ENCODE measurements at places on chromosomes 5 and 9.

- no peak for DNase-seq
Measured at GRCh38 chr9:133562611-133563290, 28.2 kb downstream of the ADAMTSL2 start.

GRCh38 chr5:138472353-138472752, 7.1 kb downstream of the EGR1 start:
- no peak for DNase-seq

DNA sequence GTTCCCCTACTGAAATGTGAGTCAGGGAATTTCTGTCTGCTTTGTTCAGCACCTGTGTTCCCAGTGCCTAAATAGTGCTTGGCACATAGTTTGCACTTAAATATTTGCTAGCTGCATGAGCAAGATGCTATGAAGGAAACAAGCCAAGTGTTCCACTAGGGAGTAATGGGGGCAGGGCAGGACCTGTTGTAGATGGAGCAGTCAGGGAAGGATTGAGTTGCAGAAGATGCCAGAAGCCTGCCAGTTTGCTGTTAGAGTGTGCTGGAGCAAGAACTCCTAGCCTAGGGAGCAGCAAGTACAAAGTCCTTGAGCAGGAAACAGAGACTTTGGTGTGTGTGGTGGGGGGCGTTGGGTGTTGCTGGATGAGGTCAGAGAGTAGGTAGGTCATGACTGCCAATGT, 87.5 kb downstream of the DAB2IP start:
- no peak for DNase-seq

GRCh38 chr5:57324181-57324580, 150.3 kb downstream of the GPBP1 start:
- DNase-seq: no peak

DNA sequence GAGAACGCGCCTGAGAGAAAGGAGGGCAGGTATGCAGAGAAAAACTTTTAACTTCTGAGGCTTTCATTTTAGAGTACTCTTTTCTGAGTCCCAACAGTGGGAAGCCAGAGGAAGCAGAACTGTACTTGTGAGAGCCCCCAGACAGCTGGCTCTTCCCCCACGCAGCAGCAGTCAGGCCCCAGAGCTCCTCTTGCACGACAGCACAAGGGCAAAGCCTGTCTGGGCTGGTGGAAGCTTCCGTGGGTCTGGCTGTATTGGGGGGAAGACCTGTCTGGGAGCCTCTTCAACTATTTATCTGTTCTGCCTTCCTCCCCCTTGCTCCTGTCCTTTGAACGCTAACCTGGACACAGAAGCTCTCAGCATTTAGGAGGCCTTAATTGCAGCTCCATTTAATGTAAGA, 68.2 kb downstream of the THBS4 start:
- DNase-seq: no peak

GRCh38 chr5:95591490-95591901, 28.4 kb upstream of the GPR150 start:
- no peak for DNase-seq

DNA sequence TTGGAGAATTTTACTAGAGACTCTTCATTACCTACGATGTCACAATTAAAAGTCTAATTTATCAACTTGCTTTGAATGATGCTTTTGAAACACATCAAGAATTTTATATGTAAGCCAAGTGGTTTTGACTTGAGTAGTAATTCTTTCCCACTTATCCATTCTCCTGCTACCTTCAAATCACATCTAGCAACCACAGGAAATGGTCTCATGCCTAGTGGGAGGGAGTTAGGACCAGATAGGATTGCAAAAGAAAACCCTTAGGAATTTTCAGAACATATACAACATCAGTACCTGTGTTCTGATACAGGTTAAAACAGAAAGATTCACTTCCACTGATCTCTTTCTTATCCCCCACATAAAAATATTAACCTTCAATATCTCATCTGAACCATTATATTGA, 260.4 kb downstream of the CWC27 start:
- no peak for DNase-seq

DNA sequence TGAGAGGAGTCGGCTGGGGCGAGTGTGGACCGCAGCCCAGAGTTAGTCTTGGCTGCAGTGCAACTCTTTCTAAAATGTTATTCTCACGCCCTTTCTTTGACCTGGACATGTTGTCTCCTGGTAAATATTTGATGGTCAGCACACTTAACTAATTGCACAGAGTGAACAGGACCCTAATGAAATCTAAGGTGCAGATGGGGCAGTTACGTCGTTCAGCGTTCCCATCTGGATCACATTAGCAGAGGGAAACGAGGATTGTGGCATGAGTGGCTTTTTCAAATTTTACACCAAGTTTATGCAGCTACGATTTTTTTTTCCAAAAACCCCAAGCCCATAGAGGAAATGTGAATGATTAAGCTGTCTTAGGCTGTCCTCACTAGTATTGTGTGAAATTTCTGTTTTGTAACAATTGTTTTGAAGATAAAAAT, 483 bp downstream of the C9orf85 start:
- no peak for DNase-seq

- no peak for DNase-seq
Measured at GRCh38 chr5:68257210-68257609, 41.7 kb downstream of the PIK3R1 start.

- DNase-seq: no peak
Measured at GRCh38 chr5:72624641-72625236, 117.5 kb upstream of the ZNF366 start.

GRCh38 chr9:123715258-123715657, 214.7 kb downstream of the DENND1A start:
- no peak for DNase-seq

DNA sequence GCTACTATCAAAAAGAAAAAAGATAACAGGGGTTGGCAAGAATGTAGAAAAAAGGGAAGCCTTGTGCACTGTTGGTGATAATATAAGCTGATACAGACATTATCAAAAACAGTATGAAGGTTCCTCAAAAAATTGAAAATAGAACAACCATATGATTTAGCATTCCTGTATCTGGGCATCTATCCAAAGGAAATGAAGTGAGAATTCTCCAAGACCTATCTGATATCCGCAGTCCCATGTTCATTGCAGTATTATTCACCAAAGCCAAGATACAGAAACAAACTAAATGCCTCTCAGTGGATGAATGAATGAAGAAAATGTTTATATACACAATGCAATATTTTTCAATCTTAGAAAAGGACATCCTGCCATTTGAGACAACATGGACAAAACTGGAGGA, 1943.3 kb downstream of the MAT2B start:
- no peak for DNase-seq

DNA sequence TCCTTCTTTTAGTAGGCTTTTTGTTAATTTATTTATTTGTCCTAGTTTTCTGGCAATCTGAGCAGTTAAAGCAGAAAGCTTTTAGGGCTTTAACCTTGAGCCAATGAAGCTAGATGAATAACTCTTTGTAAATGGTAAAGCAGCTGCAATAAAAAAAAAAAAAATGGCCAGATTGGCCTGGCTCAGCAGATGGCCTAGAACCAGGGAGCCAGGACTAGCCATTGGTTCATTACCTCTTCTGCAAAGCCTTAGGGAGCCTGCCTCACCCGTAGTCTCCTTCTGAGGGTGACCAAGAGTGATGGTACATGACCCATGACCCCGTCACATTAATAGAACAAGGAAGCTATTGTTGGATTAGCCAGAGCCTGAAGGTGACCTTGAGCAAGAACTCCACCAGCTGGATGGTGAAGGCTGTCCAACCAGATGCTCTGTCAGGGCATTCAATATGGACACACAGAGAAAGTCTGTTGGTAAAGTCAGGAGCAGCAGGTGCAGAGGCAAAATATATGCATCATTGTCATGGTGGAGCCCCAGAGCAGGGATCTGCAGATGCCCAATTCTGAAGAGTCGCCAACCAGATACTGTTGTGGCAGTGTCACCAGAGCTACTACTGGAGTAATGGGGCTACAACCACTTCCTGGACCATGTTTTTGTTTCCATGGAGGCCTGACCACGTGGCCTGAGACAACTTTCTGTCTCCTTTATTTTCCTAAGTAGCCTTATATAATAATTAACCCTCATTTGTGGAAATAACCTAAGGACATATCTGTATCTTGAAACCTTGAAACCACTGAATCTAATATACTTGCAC, 100.7 kb downstream of the MTX3 start:
- DNase-seq: no peak

GRCh38 chr5:142846406-142846805, 76.2 kb downstream of the ARHGAP26 start:
- no peak for DNase-seq

GRCh38 chr9:128128836-128129590, 1.5 kb upstream of the PTGES2 start:
- no peak for DNase-seq

DNA sequence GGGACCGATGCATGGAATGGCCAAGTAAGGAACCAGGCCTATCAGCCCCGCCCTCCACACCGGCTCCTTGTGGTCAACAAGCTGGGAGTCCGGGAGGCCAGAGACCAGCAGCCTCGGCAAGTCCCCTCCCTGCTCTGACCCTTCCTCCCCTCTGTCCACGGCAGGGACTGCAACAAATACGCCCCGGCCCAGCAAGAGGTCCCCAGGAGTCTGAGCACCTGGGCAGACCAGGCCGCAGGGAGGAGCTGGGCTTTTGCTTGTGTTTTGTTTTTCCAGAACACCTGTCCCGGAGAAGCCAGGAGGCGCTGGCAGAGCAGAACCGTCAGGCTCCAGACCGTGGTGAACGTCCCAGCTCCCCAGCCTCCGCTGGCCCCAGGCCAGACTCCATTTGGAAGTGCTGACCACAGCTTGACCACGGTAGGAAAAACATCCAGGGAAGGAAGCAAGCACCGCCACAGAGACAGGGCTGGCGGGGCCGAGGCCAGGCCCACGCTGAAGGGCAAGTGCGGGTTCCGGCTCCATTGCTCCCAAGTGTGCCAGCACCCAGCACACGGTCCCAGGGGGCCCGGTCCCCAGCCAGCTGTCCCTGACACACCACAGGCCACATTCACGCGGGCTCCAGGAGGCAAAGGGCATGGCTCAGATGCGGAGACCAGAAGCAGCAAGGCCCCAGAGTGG, 56.7 kb downstream of the VAV2 start:
- no peak for DNase-seq

DNA sequence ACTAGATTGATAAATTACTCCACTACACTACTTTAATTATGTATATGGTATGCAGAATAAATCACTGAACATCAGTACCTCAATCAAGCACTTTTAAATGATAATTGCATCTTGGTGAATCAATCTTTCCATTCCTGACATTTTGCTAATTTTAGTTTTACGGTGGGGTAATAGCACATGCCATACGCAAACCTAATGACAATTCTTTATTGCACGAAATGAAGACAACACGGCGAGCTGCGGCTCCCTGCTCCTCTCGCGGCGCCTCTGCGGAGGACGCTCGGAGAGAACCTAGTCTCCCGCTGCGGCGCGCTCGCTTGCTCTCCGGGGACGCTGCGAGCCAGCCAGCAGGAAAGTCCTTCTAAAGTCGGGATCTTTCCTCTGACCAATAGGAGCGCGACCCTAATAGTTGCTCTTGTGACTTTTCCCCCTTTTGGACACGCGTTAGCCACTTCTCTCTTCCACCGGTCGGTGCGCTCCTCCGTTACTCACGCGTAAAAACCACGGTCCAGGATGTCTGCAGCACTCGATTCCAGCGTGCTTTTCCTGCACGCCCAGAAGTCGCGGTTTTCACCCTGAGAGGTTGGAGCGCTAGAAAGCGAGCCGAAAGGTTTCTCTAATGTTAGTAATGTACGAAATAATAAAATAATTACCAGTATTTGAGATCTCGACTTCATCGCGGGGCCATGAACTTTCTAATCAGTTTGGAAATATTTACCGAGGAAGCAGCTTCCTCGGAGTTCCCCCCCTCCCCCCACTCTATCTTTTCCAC, 1.0 kb upstream of the MEF2C start:
- no peak for DNase-seq

DNA sequence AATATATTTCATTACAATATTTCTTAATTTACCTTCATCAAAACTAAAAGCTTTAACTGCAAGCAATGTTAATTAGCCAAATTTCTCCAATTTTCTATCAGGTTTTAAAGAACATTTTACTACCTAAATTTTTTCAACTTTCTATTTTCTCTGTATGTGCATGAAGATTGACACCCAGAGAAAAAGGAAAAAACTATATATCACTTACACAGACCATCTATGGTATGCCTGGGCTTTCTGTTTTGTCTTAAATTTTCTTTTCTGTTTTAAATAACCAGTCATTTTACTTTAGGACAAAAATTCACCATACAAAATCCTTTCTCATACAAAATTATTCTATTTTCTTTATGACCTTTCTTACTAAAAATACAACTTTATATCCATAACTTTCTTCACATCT, 13.8 kb upstream of the IL7R start:
- DNase-seq: no peak

DNA sequence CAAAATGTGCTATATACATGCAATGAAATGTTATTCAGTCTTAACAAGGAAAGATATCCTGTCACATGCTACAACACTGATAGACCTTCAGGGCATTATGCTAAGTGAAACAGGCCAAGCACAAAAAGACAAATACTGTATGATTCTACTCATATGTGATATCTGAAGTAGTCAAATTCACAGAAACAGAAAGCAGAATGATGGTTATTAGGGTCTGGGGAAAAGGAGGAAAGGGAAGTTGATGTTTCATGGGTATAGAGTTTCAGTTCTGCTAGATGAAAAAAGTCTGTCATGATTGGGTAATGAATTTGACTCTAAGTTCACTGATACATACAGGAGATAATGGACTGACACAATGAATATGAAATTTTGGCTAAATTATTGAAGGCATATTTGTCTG, 11.2 kb upstream of the RIC1 start:
- no peak for DNase-seq

DNA sequence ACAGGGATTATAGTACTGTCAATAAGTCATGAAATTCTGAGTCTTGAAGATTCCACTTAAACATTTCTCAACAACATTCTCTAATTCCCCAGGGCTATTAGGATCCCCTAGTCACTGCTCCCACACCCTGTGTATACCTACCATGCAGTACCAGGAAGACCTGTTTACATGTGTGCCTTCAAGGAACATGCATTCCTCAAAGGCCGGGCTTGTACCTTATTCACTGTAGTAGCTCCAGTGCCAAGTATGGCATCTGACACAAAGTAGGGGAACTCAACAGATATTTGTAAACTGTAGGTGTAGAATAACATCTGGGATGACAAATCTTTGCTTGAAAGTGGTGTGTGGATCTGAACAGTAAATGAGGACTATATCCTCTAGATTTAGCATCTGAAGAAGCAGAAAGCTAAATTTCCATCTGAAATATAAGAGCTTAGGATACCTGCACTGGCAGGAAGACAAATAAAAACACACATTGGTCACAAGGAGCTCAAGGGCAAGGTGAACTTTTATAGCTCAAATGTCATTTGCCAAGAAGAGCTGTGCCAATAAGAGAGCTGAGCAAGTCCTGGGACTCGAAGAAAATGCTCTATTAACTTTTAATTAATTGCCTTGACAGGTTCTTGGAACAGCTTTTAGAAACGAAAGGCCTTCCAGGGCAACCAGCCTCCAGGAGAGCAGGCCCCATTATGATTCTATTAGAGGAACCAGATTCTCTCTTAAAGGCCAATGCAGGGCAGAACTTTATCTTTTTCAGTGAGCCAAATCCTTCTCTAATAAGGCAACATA, 52.3 kb upstream of the MYOT start:
- DNase-seq: no peak

- no peak for DNase-seq
Measured at GRCh38 chr5:171707442-171707792, 78.2 kb upstream of the SMIM23 start.
